Subcutaneous adipose tissue (tissue), 4 donors: ENCODE measurements at places on chromosomes 6 and 20. TPM values are rescaled to one million over a fixed set of nuclear protein-coding genes. Genes with fewer than 3 reads are reported as not detected.

Gene IPCEF1
- total RNA-seq, result 0.82 TPM

Gene SMLR1
- not detected for total RNA-seq

Gene MYCT1
- 31.6 TPM for total RNA-seq

Gene NMBR
- not detected for total RNA-seq

Gene TP53TG5
- not detected for total RNA-seq

Gene NFS1
- 17.8 TPM for total RNA-seq

Gene ABHD16B
- not detected for total RNA-seq

Gene BPIFB2
- total RNA-seq, result not detected

Gene CDC5L
- total RNA-seq, result 19.4 TPM

Gene SASH1
- total RNA-seq, result 279 TPM

Gene HMGCLL1
- 3.1 TPM for total RNA-seq

Gene CCM2L
- total RNA-seq, result 1.5 TPM

Gene CPNE5
- 0.66 TPM for total RNA-seq

Gene CAGE1
- total RNA-seq, result not detected

Gene LGSN
- total RNA-seq, result not detected

Gene DXO
- total RNA-seq, result 11.1 TPM

Gene MRPS26
- total RNA-seq, result 47.5 TPM
